ENCODE measurements at places on chromosomes 7 and 10. TPM values are rescaled to one million over a fixed set of nuclear protein-coding genes. Genes with fewer than 3 reads are reported as not detected.

Gene PLEKHA1
- 14.8 TPM for total RNA-seq

Gene KLHL7
- total RNA-seq, result 20.4 TPM

Gene MRPL32
- 66.6 TPM for total RNA-seq

Gene NRBF2
- total RNA-seq, result 30.1 TPM

Gene DKK1
- not detected for total RNA-seq

DNA sequence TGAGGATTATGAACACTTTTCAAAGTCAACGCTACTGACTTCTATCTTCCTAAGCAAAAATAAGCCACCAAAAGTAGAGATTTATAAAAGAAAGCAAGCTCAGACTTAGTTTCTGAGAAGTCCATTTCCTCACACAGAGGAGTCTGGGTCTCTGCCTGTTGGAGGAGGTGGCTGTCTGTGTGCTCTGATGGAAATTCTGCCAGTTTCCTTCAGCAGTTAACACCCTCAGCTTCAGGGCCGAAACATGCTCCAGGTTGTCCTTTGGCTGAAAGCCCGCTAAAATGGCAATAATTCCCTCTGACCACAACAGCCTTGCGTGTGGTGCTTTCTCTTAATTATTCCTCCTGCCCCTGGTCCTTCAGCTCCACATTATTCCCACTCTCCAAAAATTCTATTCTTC lies 127.8 kb upstream of the LAMB4 start:
- DNase-seq, result no peak

DNA sequence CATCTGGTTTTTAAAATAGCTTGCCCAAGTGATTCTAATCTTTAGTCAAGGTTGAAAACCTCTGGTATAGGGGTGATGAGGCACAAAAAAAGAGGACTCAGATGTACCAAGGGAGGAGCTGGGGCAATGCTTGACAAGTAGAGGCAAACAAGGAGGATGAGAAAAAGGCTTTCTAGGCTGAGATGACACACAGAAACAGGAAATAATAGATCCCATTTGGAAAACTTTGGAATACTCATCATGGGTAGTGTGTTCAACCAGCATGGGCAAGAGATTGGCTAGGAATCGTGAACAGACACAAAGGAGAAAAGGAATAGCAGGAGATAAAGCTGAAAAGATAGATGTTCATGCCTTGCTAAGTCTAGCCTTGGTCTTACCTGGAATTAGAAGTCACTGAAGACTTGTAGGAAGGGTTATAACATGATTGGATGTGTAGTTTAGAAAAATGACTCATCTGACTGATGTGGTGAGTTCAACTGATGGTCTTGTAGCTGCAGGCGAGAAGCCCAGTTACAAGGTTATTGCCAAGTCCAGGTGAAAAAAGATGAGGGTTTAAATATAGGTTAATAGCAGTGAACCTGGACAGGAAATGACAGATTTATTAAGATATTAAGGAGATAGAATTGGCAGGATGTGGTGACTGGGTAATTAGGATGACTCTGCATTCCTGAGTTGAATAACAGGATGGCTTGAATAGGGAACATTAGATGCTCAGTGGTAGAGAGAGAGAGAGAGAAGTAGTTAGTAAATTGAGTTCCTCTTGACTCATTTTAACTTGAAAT lies 214.0 kb upstream of the LRGUK start:
- no peak for DNase-seq

GRCh38 chr10:57494486-57494885 lies 773.2 kb downstream of the IPMK start:
- DNase-seq, result no peak

GRCh38 chr10:132587175-132587574 lies 49.6 kb downstream of the INPP5A start:
- no peak for DNase-seq

GRCh38 chr10:6070660-6071059 lies 8.5 kb upstream of the IL2RA start:
- peak; percentile 89 for DNase-seq

DNA sequence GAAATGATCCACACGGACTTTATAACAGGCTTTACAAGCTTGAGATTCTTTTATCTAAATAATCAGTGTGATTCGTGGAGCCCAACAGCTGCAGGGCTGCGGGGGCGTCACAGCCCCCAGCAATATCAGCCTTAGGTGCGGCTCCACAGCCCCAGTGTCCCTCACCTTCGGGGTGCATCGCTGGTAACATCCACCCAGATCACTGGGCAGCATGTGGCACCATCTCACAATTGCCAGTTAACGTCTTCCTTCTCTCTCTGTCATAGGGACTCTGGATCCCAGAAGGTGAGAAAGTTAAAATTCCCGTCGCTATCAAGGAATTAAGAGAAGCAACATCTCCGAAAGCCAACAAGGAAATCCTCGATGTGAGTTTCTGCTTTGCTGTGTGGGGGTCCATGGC lies 155.6 kb downstream of the EGFR start:
- no peak for DNase-seq

GRCh38 chr7:103025341-103025740 lies 49.3 kb downstream of the FBXL13 start:
- DNase-seq, result no peak

- peak; percentile 65 for DNase-seq
Observed at GRCh38 chr10:100508691-100509150, 10.9 kb downstream of the SEC31B start.
